Smooth muscle cell of the pulmonary artery (primary cell): ENCODE measurements at places on chromosomes 7 and 10. TPM values are rescaled to one million over a fixed set of nuclear protein-coding genes. Genes with fewer than 3 reads are reported as not detected.

DKK1 gene
- 134 and 633 TPM in 2 replicates for total RNA-seq

PSPH gene
- total RNA-seq: 47.9 and 66.2 TPM in 2 replicates

POU6F2 gene
- total RNA-seq: not detected in 2 replicates

AGAP9 gene
- 2.2 and 4.0 TPM in 2 replicates for total RNA-seq

SPDYE1 gene
- not detected in 2 replicates for total RNA-seq

AGBL3 gene
- total RNA-seq: 0.66 and 0.91 TPM in 2 replicates

SLC18A2 gene
- under 0.01 TPM in 1 of 2 replicates, not detected in the other for total RNA-seq
